ENCODE measurements at places on chromosomes 1 and 21.

DNA sequence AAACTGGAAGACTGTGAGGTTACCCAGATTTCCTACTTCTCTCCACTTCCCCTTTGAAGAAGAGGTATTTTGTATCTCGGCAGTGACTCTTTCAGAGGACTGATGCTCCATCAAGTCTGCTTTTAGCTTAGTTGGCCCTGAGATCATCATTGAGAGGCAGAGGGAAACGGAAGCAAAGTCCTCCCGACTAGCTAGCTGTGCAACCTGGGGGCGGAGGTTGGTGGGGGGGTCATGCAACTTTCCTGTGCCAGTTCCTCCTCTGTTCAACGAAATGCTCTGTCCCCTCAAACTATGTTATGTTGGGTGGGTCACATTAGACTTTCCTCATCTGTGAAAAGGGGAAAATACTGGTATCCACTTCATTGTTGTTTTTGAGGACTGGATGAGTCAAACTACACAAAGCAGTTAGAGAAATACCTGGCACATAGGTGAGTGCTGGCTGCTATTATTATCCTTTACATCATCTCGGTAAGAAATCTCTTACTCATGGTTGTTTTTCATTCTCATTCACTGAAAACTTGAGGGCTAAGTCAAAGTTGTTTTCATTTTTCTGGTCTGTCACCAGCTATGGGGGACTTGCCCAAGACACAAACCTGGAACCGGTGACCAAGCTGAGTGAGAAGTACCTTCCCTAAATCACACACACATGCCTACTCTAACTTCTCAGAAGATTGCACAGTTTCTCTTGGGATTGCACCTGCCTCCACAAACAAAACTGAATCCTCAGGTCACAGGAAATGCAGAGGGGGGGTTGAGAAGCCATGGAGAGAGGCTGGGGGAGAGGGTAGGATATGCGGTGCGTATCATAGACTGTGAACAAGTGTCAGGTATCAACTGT lies 83.3 kb downstream of the ABCA4 start:
- no peak for DNase-seq

GRCh38 chr1:240151136-240151735 lies 59.6 kb downstream of the FMN2 start:
- no peak for DNase-seq

DNA sequence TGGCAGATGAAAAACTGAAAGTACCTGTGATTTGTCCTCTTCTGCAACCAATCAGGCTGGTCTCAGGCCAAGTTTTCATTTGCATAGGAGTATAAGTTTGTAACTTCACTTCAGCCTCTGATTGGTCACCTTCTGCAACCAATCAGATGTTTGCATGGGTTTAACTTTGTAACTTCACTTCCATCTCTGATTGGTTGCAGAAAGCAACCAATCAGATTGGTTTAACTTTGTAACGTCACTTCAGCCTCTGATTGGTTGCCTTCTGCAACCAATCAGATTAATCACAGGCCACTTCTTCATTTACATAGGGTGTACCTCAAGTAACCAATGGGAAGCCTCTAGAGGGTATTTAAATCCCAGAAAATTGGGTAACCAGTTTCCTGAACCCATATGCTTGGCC lies 18.9 kb upstream of the TUT4 start:
- DNase-seq, result peak; percentile 81

DNA sequence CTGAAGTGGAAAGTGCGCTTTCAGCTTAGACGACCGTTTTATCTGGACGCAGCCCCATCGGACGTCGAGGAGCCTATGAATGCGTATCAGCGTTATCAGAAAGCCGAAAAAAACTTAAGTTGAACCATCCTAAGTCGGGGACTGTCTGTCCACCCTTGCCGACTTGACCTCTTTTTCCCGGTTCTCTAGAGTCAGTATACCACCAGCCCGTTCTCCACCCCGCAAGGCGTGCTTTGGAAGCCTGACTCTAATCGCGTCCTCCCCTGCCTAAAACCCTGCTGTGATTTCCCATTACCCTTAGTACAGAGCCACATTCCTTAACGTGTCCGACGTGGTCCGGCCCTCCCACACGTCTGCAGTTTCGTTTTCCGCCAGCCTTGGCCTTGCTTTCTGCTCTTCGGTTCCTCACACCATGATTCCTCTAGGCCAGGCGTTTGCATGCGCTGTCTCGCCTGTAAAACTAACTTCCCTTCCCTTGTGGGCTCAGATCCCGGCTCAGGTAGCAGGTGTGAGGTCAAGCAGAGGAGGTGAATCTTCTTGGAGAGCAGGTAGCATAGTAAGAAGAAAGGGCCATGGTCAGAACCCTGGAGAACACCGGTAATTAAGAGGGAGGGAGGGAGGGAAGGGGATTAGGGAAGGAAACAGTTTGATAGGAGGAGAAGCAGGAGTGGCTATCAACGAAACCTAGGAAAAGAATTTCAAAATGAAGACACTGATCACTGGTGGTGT lies 865 bp downstream of the ADPRS start:
- peak; percentile 68 for DNase-seq

DNA sequence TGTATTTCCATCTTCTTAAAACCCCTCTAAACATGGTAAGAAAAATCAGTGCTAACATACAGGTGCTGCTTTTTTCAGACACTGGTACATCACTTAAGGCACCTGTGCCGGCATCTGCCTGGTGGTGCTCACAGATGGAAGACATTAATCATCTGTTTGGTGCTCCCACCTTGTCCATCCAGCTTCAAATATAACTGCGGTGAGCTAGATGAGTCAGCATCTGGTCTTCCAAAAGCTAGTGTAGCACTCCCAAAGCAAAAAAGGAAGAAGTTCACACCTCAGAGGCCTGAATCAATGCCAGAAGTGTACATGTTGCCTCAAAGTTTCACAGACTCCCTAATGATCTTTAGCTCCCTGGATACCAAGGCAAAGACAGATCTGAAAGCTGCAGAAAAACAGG lies 44.4 kb downstream of the TM2D1 start:
- DNase-seq, result no peak

GRCh38 chr1:155193275-155193990 lies 14.3 kb downstream of the THBS3 start:
- DNase-seq, result peak; percentile 90

DNA sequence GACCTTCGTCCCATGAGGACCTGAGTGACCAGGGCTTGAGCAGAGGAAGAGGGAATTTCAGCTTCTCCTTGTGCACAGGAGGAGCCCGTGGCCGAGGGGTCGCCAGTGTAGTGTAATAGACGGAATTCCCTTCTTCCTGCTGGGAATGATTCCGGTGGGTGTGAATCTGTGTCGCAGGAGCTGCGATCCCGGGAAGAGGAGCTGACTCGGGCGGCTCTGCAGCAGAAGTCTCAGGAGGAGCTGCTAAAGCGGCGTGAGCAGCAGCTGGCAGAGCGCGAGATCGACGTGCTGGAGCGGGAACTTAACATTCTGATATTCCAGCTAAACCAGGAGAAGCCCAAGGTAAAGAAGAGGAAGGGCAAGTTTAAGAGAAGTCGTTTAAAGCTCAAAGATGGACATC lies 34.4 kb downstream of the MAP3K21 start:
- DNase-seq, result no peak

DNA sequence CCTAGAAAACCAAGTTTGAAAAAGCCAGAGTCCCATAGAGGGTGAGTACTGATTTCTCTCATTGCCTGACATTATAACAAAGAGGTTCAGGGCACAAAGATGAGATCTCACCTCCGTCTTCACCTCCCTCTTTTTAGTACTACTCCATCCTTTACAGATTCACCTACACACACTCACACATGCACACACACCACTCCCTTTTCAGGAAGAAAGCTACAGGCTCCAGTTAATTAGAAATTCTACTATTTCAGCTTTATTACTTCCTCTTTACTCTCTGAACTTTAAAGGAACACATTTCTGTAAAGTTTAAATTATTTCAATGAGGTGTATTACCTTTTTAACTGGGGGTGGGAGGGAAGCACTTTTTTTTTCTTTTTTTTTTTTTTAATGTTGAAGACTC lies 59.6 kb upstream of the PRDX6 start:
- DNase-seq, result no peak

GRCh38 chr1:103459346-103459745 lies 66.2 kb upstream of the RNPC3 start:
- DNase-seq, result no peak

GRCh38 chr1:29697391-29697780 lies 461.1 kb downstream of the PTPRU start:
- DNase-seq, result peak; percentile 34

- no peak for DNase-seq
These were observed 176.2 kb downstream of the ADGRL4 start for GRCh38 chr1:78830321-78830720.

DNA sequence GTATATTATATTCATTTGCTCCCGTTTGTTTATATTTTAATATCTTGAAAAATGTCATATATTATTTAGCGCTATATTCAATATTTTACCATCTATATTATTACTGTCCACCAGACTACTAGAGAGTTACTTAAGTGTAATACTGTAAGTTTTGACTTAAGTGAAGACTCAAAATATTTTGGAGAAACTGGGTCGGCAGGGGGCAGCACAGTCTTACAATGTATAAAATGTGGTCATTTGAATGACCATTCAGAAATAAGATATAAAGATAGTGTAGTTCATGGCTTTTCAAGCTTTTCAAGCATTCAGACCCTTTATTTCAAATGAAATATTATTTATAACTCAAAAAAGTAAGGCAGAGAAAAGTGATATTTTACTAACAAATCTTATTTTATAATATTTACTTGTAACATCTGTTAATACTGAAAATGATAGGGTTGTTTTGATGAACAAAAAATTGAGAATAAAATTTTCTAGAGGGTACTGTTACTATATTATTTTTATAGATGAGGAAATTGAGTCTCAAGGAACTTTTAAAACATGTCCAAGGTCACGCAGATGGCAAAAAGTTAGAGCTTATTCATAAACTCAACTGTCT lies 89.0 kb upstream of the SERTAD4 start:
- DNase-seq, result peak; percentile 88

DNA sequence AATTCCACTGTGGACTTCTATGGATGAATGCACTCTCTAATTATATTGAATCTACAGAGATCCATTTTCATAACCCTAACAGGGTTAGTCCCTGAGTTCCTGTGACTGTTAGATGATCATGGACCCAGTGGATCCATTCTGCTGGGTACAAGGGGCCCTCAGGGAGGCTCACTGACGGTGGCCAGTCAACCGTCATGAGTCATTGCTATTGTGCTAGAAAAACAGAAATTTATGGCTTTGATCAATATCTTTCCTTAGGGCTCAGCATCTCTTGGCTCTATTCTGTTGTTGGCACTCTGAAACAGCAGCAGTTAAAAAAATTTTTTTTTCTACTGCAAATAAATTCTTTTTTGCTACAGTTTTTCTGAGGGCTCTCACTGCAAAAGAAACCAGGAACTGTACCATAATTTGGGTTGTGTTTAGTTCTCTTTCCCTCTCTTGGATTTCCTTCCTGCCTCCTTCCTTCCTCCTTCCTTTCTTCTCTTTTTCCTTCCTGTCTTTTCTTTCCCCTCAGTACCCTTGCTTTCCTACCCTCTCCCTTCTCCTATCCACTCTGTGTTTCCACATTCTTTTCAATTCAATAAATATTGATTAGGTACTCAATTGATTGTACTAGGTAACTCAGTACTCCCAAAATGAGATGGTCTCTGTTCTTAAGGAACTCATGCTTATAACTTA lies 49.5 kb downstream of the UTP25 start:
- DNase-seq, result no peak

DNA sequence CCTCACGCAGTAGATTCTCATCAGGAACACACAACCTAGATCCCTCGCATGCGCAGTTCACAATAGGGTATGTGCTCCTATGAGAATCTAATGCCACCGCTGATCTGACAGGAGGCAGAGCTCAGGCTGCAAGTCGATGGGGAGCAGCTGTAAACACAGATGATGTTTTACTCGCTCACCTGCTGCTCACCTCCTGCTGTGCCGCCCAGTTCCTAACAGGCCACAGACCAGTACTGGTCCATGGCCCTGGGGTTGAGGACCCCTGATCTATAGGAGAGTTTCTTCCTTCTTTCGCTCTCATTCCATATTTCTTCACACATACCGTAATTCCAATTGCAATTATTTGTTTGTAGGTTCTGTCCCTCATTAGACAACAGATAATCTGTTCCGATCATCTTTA lies 103.4 kb downstream of the CLEC20A start:
- no peak for DNase-seq

DNA sequence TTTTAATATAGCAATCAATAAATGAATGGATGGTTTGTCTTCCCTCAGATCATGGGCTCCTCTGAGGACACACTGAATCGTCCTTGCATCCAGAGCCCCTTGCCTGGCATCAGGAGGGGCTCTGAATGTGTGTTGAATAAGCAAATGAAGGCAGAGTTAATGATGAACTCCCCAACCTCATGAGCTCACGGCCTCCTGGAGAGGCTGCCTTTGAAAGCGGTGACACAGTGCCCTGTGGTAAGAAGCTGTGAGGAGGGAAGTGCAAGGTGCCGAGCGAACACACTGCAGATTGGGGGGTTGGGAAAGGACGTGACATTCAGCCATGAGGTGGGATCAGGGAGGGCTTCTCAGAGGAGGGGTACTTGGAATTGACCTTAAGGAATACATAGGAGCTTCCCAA lies 3.2 kb upstream of the PARS2 start:
- DNase-seq, result no peak

GRCh38 chr1:66298464-66298863 lies 235.5 kb upstream of the SGIP1 start:
- DNase-seq, result no peak

All from Karpas-422 (cell line).